ENCODE measurements at places on chromosomes 6 and 20. TPM values are rescaled to one million over a fixed set of nuclear protein-coding genes. Genes with fewer than 3 reads are reported as not detected.

The LHFPL5 gene
- total RNA-seq: not detected

- H3K36me3 ChIP-seq: no peaks in the 10 kb centered on the region
- no peak overlapping the region for H3K4me3 ChIP-seq
- H3K4me1 ChIP-seq: peaks cover 1% of the 10 kb centered on the region
- no peak for DNase-seq
Observed at GRCh38 chr6:97292671-97293070, 9.7 kb upstream of the MMS22L start.

GRCh38 chr6:85494547-85495536, 45.0 kb downstream of the NT5E start:
- H3K36me3 ChIP-seq: peaks cover 23% of the 10 kb centered on the region
- H3K4me3 ChIP-seq: no peak overlapping the region
- H3K4me1 ChIP-seq: peaks cover 9% of the 10 kb centered on the region
- H3K27ac ChIP-seq: no peak overlapping the region
- DNase-seq: no peak
- H3K27me3 ChIP-seq: no peaks in the 10 kb centered on the region

GRCh38 chr6:129938249-129939020, 77.3 kb upstream of the TMEM244 start:
- no peak overlapping the region for H3K27ac ChIP-seq
- no peaks in the 10 kb centered on the region for H3K36me3 ChIP-seq
- peaks cover 39% of the 10 kb centered on the region for H3K27me3 ChIP-seq
- peaks cover 2% of the 10 kb centered on the region for H3K4me1 ChIP-seq
- H3K4me3 ChIP-seq: no peak overlapping the region

DNA sequence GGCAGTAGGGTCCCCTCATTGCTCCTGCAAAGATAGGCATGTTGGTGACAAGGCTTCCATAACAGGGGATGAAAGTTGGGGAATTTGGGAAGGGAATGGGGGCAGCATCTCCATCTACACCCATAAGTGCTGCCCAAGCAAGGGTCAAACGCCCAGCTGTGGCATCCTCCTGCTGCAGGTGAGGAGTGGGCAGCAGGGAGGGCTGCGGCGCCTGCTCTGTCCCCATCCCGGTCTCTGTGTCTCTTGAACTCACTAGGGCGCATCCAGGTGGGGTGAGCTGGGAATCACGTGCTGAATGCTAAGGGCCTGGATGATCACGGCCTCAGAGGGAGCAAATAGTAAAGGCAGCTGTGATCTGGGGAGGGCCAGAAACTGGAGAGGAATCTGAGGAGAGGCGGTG, 9.1 kb downstream of the MICA start:
- H3K27ac ChIP-seq: no peak overlapping the region
- DNase-seq: no peak
- peaks cover 35% of the 10 kb centered on the region for H3K36me3 ChIP-seq
- no peaks in the 10 kb centered on the region for H3K27me3 ChIP-seq
- H3K4me3 ChIP-seq: no peak overlapping the region

- DNase-seq: no peak
- no peak overlapping the region for H3K4me3 ChIP-seq
- no peak overlapping the region for H3K27ac ChIP-seq
- H3K27me3 ChIP-seq: peaks cover 2% of the 10 kb centered on the region
Observed at GRCh38 chr6:139406577-139407343, 32.3 kb upstream of the CITED2 start.

The TCF15 gene
- total RNA-seq: not detected

DNA sequence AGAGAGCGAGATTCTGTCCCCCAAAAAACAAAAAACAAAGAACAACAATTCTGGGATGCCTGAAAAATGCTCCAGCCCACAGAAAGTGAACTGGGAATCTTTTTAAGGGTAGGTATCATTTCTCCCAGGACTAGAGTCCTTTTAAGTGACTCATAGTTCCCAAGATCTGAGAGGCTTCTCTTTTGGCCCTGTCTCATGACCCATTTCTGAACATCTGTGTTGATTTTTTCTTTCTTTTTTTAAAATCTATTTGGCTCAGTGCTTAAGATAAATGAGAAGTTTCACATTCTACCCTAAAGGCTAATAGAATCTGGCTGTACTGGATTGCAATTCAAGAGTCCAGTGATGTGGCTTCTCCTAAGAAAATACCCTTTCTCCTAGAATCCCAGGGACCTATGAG, 217.6 kb upstream of the FOXQ1 start:
- H3K36me3 ChIP-seq: no peaks in the 10 kb centered on the region
- H3K27me3 ChIP-seq: peaks cover 6% of the 10 kb centered on the region
- H3K4me3 ChIP-seq: no peak overlapping the region
- no peak for DNase-seq
- no peak overlapping the region for H3K27ac ChIP-seq

The RBBP8NL gene
- total RNA-seq: not detected

DNA sequence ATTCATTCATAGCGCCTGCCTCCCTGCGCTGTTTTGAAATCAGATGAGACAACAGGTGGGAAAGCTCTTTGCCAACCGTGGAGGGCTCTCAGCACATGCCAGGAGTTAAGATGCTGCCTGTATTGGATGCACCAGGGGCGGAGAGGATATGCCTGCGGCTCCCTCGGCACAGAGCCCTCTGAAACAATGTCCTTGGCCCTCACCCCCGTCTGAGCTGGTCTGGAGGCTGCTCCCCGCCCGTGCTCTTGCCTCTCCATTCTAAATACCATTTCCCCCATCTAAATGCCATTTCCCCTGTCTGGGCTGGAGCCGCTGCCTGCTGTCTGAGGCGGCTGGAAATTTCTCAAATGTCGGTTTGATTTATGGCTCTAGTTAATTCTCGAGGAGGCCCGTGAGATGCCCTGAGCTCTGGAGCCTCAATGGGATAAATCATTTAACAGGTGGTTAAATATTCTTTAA, 50.8 kb upstream of the MLN start:
- peaks cover 22% of the 10 kb centered on the region for H3K4me1 ChIP-seq
- no peaks in the 10 kb centered on the region for H3K36me3 ChIP-seq
- no peak for DNase-seq
- H3K27me3 ChIP-seq: peaks cover 41% of the 10 kb centered on the region
- peak overlapping the region; percentile 40 for H3K27ac ChIP-seq

The ACTL10 gene
- total RNA-seq: 4.4 TPM

DNA sequence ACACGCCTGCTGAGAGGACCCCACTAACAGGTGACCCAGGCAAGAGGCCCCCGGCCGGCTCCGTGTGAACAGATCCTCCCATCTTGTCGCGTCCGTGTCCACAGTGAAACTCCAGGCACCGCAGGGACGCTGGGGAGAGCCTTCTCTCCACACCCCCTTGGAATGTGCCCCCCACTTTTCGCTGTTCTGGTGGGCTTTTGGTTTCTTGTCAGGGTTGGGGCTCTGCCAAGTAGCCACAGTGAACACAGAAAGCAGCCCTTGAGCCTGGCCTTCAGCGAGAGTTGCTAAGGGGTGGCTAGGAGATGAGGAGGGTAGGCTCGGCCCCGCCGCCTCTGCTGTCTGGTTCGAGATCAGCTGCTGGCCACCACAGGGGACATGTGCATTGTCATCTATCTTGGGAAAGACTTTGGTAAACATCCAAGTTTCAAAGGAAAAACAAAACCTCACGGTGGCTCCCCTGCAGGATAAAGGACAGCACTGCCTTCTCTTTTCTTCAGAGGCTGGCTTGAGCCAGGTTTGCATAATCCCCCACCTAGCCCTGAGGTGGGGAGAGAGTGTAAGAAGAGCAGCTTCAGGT, 22.7 kb downstream of the SYNDIG1 start:
- no peaks in the 10 kb centered on the region for H3K36me3 ChIP-seq
- H3K4me3 ChIP-seq: no peak overlapping the region
- no peak for DNase-seq
- H3K27me3 ChIP-seq: no peaks in the 10 kb centered on the region
- H3K4me1 ChIP-seq: no peaks in the 10 kb centered on the region

DNA sequence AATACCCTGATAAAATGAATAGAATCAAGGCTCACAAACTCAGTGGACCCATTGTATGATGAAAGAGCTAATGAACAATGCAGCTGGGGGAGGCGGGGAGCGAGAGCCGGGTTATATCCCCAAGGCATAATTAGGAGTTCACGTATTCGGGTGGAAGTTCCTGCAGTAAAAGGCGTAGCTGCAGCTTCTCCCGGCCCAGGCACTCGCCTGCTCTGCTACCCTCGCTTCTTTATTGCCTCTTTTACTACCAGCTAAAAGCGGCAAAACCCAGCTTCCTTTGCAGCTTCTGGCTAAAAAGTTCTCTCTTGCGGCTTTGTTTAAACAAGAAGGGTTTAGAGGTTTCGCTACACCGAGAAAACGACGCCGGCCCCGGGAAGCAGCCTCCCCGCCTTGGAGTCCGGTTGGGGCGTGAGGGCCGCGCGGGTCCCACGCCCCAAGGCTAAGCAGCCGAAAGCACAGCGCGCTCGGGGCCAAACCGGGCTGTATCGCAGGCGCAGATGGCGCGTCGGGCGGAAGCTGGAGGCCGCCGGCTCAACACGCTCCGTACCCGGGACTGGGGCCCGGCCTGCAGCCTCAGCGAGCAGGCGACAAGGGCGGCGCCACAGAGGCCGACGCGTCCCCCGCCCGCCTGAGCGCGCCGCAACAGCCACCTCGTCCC, 1.6 kb downstream of the ZBTB2 start:
- H3K36me3 ChIP-seq: peaks cover 10% of the 10 kb centered on the region
- H3K4me1 ChIP-seq: peaks cover 38% of the 10 kb centered on the region
- peak overlapping the region; percentile 92 for H3K27ac ChIP-seq
- H3K4me3 ChIP-seq: peak overlapping the region; percentile 87
- no peak for DNase-seq
- no peaks in the 10 kb centered on the region for H3K27me3 ChIP-seq
